ELR (cell line): ENCODE measurements at places on chromosomes 7 and 10.
A peak's percentile ranks its signal among the peaks of the same experiment; 100 is the strongest.

DNA sequence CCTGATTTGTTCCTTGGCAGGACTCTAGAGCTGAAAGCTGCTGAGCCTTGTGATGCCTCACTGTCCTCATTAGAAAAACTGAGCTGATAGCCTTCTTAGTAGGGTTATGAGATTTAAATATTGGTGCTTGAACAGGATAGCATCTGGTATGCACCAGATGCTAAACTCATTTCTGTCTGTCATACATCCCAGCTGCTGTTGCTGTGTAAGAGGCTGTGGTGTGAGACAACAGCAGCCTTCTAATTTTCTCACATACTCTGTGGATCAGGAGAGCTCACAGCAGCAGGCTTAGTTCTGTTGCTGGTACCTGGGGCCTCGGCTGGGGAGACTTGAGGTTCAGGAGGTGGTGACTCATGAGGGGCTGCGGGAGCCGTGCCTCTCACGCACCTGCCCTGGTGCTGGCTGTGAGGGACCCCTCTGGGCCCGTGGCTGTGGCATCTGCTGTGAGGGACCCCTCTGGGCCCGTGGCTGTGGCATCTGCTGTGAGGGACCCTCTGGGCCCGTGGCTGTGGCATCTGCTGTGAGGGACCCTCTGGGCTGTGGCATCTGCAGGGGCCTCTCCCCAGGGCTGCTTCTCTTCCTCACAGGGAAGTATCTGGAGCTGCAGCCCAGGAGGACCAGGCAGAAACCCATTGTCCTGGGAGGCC is 12.5 kb downstream of the DYNC2I1 start:
- DNase-seq: no peak

DNA sequence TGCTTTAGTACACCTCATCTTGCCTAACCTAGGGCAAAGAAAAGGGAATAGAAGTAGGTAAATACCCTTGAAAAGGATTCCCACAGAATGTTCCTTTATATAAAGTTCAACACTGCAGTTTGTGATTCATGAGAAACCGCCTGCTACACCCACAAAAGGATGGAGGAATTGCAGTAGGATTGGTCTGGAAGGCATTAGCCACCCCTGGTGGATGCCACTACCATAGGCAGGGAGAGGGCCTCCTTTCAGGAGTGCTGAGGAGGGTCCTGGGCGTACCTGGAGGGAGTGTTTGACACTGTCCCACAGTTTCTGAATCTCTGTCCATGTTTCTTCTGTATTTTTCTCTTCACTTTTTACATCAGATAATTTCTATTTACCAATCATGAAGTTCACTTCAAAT is 221.8 kb upstream of the TMEM72 start:
- DNase-seq: peak; percentile 6

- DNase-seq: no peak
Observed at GRCh38 chr10:125559210-125559609, 123.8 kb downstream of the TEX36 start.

DNA sequence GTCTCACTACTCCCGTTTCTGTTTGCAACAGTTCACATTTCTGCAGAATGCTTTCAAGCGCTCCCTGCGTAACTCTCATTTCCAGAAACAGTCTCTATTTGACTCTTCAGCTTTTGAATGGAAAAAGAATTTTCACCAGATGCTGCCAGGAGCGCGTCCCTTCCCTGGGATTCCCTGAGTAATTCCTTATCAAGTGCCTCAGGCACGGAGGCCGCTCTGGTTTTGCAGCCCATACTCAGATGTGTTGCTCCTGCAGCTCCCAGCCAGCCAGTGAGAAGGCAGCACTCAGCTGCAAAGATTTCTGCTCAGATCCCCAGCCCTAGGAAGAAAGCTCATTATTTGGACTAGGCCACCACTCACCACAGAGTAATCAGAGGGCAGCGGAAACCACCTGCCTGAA is 161.1 kb upstream of the CHST15 start:
- no peak for DNase-seq

- no peak for DNase-seq
Observed at GRCh38 chr10:123891144-123892071, at the start of gene CPXM2. Gene CPXM2, minus strand, starts transcription at chr10:123891807. Its CDS starts 148 bp downstream, at chr10:123891659.
